ENCODE measurements at places on chromosomes 11 and 22. TPM values are rescaled to one million over a fixed set of nuclear protein-coding genes. Genes with fewer than 3 reads are reported as not detected.

The EXPH5 gene
- total RNA-seq: 1.7 TPM

The PATE2 gene
- not detected for total RNA-seq

The PDGFB gene
- total RNA-seq: 0.95 TPM

The H19 gene
- not detected for total RNA-seq

The GGT5 gene
- 0.22 TPM for total RNA-seq

The LMF2 gene
- 124 TPM for total RNA-seq

The TPH1 gene
- 0.56 TPM for total RNA-seq

The ACTN3 gene
- not detected for total RNA-seq

The PPP6R3 gene
- 130 TPM for total RNA-seq

The OR4D5 gene
- total RNA-seq: not detected

The SFI1 gene
- total RNA-seq: 235 TPM

The KREMEN1 gene
- not detected for total RNA-seq

The OR2AT4 gene
- total RNA-seq: not detected

The TRIM64 gene
- not detected for total RNA-seq

The KCNE3 gene
- not detected for total RNA-seq

All from T-helper 1 cell treated with Interleukin-12 subunit alpha and Interleukin-12 subunit beta and Interleukin-4 antibody, amounts not matched to agents 30 ng/mL and 1 ng/mL, for 36 hours (primary cell).